ENCODE measurements at places on chromosomes 11 and 22.

DNA sequence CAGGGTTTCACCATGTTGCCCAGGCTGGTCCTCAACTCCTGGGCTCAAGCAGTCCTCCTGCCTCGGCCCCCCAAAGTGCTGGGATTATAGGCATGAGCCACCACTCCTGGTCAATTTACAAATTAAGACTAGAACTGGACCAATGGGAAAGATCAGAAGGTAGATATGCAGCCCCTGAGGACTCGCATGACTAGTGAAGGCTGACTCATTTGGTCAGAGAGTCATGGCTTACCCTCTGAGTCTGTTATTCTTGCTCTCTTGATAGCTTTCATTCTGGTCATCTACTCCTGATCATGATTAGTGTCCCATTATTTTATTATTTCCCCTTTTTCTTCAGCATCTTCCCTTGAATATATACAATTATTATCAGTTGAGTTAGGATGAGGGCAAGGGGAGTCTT lies 2.7 kb upstream of the LDHAL6A start:
- H3K27me3 ChIP-seq = no peaks in the 10 kb centered on the region
- no peak for DNase-seq
- H3K27ac ChIP-seq = no peak overlapping the region
- H3K36me3 ChIP-seq = no peaks in the 10 kb centered on the region
- no peak overlapping the region for H3K4me3 ChIP-seq

DNA sequence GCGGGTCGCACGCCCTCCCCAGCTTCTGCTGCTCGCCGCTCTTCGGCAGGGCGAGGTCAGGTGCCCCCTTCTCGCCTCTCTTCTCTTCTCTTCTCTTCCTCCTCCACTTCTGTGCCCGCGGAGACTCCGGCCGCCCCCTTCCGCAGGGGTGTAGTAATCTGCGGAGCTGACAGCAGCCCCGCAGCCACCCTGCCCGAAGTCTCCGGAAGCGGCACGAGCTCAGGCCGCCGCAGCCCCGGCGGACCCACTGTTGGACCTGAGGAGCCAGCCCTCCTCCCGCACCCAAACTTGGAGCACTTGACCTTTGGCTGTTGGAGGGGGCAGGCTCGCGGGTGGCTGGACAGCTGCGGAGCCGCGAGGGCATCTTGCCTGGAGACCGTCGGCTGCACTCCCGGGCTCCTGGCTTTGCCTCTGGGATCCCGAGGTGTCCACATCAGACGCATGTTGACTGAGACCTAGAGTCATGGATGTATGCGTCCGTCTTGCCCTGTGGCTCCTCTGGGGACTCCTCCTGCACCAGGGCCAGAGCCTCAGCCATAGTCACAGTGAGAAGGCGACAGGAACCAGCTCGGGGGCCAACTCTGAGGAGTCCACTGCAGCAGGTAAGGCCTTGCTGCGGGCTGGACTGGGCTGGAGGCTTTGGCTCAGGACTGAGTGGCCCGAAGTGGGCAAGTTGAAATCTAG lies 486 bp downstream of the STIM1 start:
- H3K36me3 ChIP-seq = no peaks in the 10 kb centered on the region
- H3K27ac ChIP-seq = peak overlapping the region; percentile 42
- H3K4me3 ChIP-seq = peak overlapping the region; percentile 75
- peak; percentile 51 for DNase-seq
- H3K4me1 ChIP-seq = peaks cover 55% of the 10 kb centered on the region
- H3K27me3 ChIP-seq = no peaks in the 10 kb centered on the region

- H3K27me3 ChIP-seq = peaks cover 95% of the 10 kb centered on the region
- no peak overlapping the region for H3K4me3 ChIP-seq
- no peak overlapping the region for H3K27ac ChIP-seq
- no peak for DNase-seq
These were observed 108.9 kb upstream of the FGF3 start for GRCh38 chr11:69928121-69928520.

DNA sequence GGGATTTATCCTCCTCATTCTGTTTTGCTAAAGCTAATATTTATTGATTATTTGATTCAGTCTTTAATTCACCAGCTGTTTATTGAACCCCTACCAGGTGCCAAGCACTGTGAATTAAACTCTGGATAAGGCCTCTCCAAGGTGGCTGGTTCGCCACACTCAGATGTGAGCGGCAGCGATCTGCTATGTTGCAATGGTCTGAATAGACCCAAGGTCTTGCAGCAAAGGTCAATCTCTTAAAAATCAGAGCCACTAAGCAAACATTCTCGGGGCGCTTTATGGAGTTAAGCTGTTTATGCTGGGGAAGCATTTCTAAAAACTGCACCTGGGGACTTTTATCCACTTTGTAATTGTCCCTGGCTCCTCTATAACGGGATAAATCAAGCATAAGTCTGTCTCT lies 10.5 kb upstream of the TSPAN18 start:
- no peaks in the 10 kb centered on the region for H3K4me1 ChIP-seq
- no peak overlapping the region for H3K27ac ChIP-seq
- H3K27me3 ChIP-seq = 0 out of 2 replicates have a peak, but pooled peaks cover 7% of the 10 kb centered on the region
- H3K36me3 ChIP-seq = no peaks in the 10 kb centered on the region

DNA sequence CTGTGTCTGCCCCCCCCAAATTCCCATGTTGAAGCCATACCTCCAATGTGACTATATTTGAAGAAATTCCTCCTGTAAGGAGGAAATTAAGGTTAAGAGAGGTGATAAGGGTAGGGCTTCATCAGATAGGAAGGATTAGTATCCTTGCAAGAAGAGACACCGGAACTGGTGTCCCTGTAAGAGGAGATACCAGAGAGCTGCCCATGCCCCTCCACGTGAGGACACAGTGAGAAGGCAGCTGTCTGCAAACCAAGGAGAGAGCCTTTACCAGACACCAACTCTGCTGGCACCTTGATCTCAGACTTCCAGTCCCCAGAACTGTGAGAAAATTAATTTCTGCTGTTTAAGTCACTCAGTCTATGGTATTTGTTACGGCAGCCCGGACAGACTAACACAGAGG lies 109.3 kb downstream of the ARFGAP2 start:
- H3K4me3 ChIP-seq = no peak overlapping the region
- H3K27ac ChIP-seq = no peak overlapping the region
- H3K27me3 ChIP-seq = no peaks in the 10 kb centered on the region
- peaks cover 6% of the 10 kb centered on the region for H3K4me1 ChIP-seq
- H3K36me3 ChIP-seq = no peaks in the 10 kb centered on the region

DNA sequence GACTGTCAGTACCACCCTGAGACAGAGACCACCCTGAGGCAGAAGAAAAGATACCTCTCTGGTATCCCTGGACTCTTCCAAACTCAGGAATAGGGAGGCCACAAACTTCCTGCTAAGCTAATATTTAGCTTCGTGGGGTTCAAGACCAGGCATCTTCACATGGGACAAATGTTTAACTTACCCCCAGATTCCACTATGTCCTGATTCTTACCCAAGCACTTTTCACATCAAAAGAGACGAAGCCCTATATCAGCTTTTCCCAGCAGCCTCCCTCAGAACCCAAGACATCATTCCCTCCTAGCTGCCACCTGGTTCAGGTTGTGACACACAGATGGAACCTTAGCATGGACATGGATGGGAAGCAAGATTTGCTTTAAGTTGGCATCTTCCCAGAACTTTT lies 32.1 kb downstream of the SMC1B start:
- peaks cover 9% of the 10 kb centered on the region for H3K4me1 ChIP-seq
- no peaks in the 10 kb centered on the region for H3K27me3 ChIP-seq
- H3K36me3 ChIP-seq = no peaks in the 10 kb centered on the region

DNA sequence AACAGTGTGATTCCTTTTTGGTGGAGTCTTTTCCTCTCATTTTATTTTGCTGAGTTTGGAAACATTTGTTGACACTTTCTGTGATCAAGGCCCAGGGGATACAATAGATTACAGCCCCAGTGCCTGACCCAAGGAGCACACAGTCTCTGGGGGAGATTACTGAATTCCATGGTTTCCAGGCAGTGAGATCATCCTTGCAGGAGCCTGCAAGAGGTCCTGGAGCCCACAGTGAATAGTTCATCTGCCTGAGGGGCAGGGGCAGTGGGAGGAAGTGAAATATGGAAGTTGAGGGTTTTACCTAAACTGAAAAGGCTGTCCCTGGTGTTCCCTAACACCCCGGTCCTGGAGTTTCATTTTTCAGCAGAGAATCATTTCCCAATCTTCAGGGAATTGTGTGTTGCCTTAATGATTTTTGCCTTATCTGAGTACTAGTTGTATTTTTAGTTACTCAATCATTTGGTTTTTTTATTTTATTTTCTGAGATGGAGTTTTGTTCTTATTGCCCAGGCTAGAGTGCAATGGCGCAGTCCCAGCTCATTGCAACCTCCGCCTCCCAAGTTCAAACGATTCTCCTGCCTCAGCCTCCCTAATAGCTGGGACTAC lies 7.7 kb downstream of the CCS start:
- no peak overlapping the region for H3K4me3 ChIP-seq
- no peak for DNase-seq
- no peak overlapping the region for H3K27ac ChIP-seq
- H3K4me1 ChIP-seq = no peaks in the 10 kb centered on the region

- no peaks in the 10 kb centered on the region for H3K36me3 ChIP-seq
- no peaks in the 10 kb centered on the region for H3K27me3 ChIP-seq
- DNase-seq = no peak
- no peak overlapping the region for H3K4me3 ChIP-seq
- no peak overlapping the region for H3K27ac ChIP-seq
These were observed 359.9 kb downstream of the ETS1 start for GRCh38 chr11:128227466-128227865.
